ENCODE measurements at places on chromosomes 5 and 9. TPM values are rescaled to one million over a fixed set of nuclear protein-coding genes. Genes with fewer than 3 reads are reported as not detected.

The APBA1 gene
- 0.44 TPM for total RNA-seq

The TMEM174 gene
- not detected for total RNA-seq

The CRHBP gene
- total RNA-seq, result not detected

The SLC9A3 gene
- total RNA-seq, result 5.6 TPM

The C9orf152 gene
- 0.74 TPM for total RNA-seq

The CORO2A gene
- total RNA-seq, result 19.8 TPM

The FOXI1 gene
- not detected for total RNA-seq

The GMCL2 gene
- total RNA-seq, result not detected

GRCh38 chr5:176781638-176782570 is 28.5 kb upstream of the UNC5A start:
- no peak for DNase-seq
- H3K27ac ChIP-seq, result no peak overlapping the region
- no peak overlapping the region for H3K4me3 ChIP-seq
- H3K4me1 ChIP-seq, result peaks cover 10% of the 10 kb centered on the region
- no peaks in the 10 kb centered on the region for H3K36me3 ChIP-seq
- H3K27me3 ChIP-seq, result no peaks in the 10 kb centered on the region

GRCh38 chr9:129480745-129481144 is 140.2 kb downstream of the C9orf50 start:
- 0 out of 2 replicates have a peak overlapping the region, but pooled peaks have one; percentile 99 for H3K27ac ChIP-seq
- H3K4me1 ChIP-seq, result peaks cover 72% of the 10 kb centered on the region
- DNase-seq, result no peak

DNA sequence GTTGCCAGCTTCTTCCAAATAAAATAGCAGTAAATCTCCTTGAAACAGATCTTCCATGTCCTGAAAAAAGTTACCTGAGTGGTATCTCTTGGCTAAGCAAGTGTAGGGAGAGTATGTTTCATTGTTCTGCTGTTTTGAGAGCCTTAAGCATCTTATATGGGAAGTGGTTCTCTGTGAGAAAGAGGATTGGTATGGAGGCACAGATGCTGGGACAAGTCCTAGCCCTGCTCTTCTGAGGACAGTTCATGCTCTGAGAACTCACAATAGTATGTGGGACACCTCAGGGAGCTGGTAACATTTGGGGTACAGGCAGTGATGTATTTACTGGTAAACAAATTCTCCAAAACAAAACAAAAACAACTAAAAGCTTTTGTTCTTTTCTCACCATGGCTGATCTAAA is 2.0 kb downstream of the PPP3R2 start:
- DNase-seq, result no peak
- H3K27me3 ChIP-seq, result peaks cover 30% of the 10 kb centered on the region
- no peaks in the 10 kb centered on the region for H3K36me3 ChIP-seq
- no peak overlapping the region for H3K27ac ChIP-seq
- H3K4me1 ChIP-seq, result no peaks in the 10 kb centered on the region
- no peak overlapping the region for H3K4me3 ChIP-seq

DNA sequence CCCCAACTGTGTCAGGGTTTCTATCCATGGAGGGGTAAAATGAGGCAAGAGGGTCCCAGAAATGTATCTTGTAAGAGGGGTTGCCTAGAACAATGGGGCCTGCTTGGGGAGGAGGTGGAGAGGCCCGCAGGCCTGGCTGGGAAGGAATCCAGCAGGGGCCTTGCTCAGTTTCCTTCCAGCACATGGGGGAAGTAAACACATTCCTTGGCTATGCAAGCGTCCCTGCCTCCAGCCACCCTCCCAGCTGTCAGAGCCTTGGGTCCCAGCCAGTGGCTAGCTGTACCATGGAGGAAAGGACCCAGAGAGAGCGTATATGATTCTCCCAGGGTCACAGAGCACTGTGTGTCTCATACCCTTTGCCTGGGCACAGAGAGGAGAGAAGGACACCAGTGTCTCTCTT is 71.1 kb upstream of the IL17B start:
- no peaks in the 10 kb centered on the region for H3K27me3 ChIP-seq
- no peak for DNase-seq
- no peak overlapping the region for H3K27ac ChIP-seq
- H3K36me3 ChIP-seq, result no peaks in the 10 kb centered on the region
- peaks cover 20% of the 10 kb centered on the region for H3K4me1 ChIP-seq

DNA sequence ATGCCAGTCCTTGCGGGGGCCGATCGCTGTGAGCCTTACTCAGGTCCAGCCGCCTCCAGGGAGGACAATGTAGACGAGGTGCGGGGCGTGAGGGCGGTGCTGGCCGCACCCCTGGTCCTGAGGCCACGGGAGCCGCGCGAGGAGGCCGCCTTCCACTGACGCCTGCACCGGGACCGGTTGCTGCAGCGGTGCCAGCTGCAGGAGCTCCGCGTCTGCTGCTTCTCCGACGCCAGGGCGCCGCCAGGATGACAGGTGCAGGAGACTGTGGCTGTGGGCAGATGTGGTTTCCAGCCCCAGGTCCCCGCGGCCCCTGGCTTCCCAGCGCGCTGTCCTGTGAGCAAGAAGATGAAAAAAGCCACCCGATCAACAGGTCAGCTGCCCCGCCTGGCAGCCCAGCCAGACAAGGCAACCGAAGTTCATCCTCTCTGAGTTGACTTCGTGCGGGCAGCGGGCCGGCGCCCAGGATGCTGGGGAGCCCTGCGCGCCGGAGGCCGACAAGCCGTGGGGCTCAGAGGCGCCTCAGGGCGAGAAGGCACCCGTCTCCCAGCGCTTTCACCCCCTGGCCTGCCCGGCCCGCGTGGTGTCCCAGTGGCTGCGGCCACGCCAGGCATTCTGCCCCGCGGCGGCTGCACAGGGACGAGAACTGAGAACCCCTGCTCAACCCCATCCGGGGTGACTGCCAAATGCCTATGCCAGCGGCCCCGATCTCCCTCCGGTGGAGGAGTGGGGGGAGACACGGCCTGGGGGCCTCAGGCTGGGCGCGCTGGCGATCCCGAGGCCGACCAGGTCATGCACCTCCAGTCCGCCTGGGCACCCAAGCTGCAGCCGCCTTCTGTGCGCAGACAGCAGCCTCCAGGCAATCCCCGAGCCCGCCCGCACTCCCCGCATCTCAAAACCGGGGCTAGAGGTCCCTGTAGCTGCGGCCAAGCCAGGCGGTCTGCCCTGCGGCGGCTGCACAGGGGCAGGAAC is 43.4 kb upstream of the BICD2 start:
- H3K36me3 ChIP-seq, result no peaks in the 10 kb centered on the region
- peak; percentile 2 for DNase-seq
- no peaks in the 10 kb centered on the region for H3K4me1 ChIP-seq
- no peaks in the 10 kb centered on the region for H3K27me3 ChIP-seq
- H3K27ac ChIP-seq, result no peak overlapping the region

- H3K27me3 ChIP-seq, result peaks cover 95% of the 10 kb centered on the region
- no peaks in the 10 kb centered on the region for H3K4me1 ChIP-seq
- DNase-seq, result no peak
- H3K27ac ChIP-seq, result no peak overlapping the region
- no peaks in the 10 kb centered on the region for H3K36me3 ChIP-seq
These were observed 149.5 kb upstream of the PTCH1 start for GRCh38 chr9:95666096-95666784.

DNA sequence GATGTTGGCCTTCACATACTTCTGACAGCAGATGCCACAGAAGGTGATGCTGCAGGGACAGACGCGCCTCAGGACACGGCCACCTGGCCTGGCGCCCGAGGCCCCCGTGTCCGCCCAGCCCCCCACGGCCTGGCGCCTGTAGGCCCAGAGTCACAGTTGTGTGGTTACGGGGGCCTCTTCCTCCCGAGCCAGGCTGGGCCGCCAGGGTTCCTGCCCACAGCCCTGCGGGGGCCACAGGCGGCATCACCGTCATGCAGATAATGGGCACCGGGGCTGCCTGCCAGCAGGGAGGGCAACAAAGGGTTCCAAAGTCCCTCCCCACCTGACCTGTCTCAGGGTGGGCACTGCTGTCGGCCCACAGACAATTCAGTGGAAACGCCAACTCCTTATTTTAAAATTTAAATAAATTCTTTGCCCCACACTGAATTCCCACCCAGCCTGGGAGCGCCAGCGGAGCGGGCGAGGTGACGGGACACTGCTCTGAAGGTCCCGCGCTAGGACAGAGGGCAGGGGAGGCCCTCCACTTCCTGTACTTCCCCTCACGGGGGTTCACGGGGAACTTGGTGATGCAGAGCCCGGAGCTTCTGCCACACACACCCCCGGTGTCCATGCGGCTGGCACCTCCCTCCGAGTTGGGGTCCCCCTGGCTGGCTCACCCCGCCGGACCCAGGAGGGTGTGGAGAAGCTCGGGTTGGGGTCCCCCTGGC is 40.6 kb downstream of the EXOC3 start:
- DNase-seq, result no peak
- no peak overlapping the region for H3K27ac ChIP-seq
- no peak overlapping the region for H3K4me3 ChIP-seq

DNA sequence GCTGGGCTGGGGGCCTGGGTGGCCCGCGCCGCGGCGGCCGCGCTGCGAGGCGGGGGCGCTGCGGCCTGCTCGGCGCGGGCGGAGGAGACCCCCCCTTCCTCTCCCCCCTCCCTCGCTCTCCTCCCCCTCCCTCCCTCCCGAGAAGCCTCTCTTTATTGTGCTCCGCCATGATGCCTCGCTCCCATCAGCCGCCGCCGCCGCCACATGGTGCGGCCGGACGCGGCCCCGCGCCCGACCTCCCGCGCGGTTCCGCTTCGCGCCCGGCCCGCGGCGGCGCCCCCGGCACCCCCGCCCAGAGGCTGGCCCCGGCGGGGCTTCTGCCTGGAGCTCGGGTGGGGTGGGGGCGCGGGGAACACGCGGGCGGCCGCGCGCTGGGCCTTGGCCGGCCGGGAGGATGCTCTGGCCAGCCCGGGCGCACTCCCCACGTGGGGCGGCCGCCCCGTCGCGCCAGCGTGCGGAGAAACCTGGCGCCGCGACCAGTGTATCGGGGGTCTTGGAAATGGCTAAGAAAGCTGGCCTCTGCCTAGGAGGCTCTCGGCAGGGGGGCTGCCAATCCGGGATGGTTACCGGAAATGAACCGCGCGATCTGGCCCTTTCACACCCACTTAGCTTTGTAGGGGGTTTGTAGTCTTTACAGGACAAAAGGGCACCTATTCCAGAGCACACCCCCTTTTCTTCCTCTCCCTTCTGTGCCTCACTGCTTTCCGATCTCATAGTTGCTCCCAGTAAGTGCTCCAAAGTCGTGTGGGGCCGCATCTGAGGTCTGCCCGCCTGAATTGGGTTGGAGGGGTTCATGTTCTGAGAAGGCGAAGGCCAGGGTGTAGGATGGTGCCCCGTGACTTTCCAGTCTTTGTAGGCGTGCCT is 1.0 kb downstream of the SET start:
- H3K4me3 ChIP-seq, result peak overlapping the region; percentile 80
- peaks cover 45% of the 10 kb centered on the region for H3K4me1 ChIP-seq
- H3K27ac ChIP-seq, result peak overlapping the region; percentile 56
- no peak for DNase-seq
- H3K27me3 ChIP-seq, result no peaks in the 10 kb centered on the region

GRCh38 chr9:14075218-14075617 is 238.7 kb downstream of the NFIB start:
- H3K4me3 ChIP-seq, result no peak overlapping the region
- no peaks in the 10 kb centered on the region for H3K27me3 ChIP-seq
- DNase-seq, result no peak
- no peaks in the 10 kb centered on the region for H3K36me3 ChIP-seq
- no peak overlapping the region for H3K27ac ChIP-seq

GRCh38 chr5:169201597-169201996 is 99.3 kb downstream of the SLIT3 start:
- H3K36me3 ChIP-seq, result no peaks in the 10 kb centered on the region
- no peaks in the 10 kb centered on the region for H3K4me1 ChIP-seq

GRCh38 chr5:124790301-124790894 is 44.0 kb upstream of the ZNF608 start:
- no peaks in the 10 kb centered on the region for H3K27me3 ChIP-seq
- no peaks in the 10 kb centered on the region for H3K36me3 ChIP-seq
- no peaks in the 10 kb centered on the region for H3K4me1 ChIP-seq
- H3K27ac ChIP-seq, result no peak overlapping the region

DNA sequence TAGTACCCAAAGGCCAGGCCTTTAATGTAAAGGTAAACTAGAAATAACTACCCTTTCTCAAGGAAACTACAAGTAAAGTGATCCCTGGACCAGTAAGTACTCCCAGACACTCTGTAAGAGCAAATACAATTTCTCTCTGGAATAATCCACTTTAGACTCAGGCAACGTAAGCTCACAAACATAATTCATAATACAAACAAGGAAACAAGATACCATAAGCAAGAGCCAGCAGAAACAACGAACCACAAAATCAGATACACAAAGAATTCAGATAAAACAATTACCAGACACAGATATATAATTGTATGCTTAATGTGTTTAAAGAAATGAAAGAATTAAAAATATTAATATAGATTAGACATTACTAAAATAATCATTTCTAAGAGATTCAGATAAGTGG is 12.1 kb downstream of the ERAP1 start:
- H3K4me1 ChIP-seq, result no peaks in the 10 kb centered on the region
- H3K4me3 ChIP-seq, result no peak overlapping the region
- H3K27me3 ChIP-seq, result no peaks in the 10 kb centered on the region
- no peak for DNase-seq
- 0 out of 2 replicates have a peak, but pooled peaks cover 6% of the 10 kb centered on the region for H3K36me3 ChIP-seq

DNA sequence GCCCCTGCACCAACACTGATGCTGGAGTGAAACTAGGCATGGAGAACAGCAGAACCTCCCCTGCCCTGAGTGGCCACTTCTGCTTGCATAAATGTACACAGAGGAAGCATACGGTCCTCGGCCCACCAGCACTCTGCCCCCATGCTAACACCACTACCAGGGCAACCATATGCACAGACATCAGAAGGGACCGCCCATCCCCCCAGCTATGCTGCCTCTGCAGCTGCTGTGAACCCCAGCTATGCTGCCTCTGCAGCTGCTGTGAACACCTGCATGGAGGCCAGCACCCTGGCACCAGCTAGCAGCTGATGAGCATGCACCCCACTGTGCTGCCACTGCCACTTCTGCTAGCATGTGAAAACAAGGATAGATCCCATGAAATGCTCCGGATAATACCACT is 250.3 kb downstream of the TUSC1 start:
- H3K4me1 ChIP-seq, result no peaks in the 10 kb centered on the region
- DNase-seq, result no peak
- no peaks in the 10 kb centered on the region for H3K27me3 ChIP-seq
- no peak overlapping the region for H3K27ac ChIP-seq
- H3K36me3 ChIP-seq, result no peaks in the 10 kb centered on the region

- H3K27ac ChIP-seq, result no peak overlapping the region
- peaks cover 4% of the 10 kb centered on the region for H3K4me1 ChIP-seq
- DNase-seq, result no peak
- no peak overlapping the region for H3K4me3 ChIP-seq
- H3K36me3 ChIP-seq, result 0 out of 2 replicates have a peak, but pooled peaks cover 4% of the 10 kb centered on the region
- no peaks in the 10 kb centered on the region for H3K27me3 ChIP-seq
These were observed 255.5 kb downstream of the PDE4D start for GRCh38 chr5:59637884-59638580.

DNA sequence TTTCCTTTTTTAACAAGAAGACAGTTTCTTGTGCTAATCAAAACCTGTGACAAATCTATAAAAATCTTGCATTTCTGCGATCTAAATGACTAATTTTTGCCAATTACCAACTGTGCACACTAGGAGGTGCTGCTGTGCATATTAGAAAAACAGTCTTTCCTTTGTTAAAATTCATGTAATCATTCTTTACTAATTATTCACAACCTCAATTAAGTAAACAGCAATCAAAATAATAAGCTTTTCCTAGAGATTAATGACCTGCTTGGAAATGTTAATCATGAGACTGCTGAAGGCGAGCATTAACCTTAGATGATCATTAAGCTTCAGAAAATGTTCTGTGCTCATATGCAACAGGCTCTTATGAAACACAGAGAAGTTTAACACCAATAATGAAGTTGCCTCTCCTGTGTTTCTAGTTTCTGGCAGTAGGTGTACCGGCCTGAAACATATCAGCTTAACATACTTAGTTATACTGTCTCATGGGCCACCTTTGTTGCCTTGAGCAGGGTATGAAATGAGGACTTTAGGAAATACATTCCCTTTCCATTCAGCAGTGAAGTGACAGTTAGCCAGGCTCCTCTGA is 17.7 kb downstream of the RFESD start:
- H3K36me3 ChIP-seq, result no peaks in the 10 kb centered on the region
- no peak for DNase-seq
- H3K4me3 ChIP-seq, result no peak overlapping the region
- 0 out of 2 replicates have a peak, but pooled peaks cover 10% of the 10 kb centered on the region for H3K4me1 ChIP-seq
- no peak overlapping the region for H3K27ac ChIP-seq
